ENCODE measurements at places on chromosomes 12 and 14. TPM values are rescaled to one million over a fixed set of nuclear protein-coding genes. Genes with fewer than 3 reads are reported as not detected.

NUMB gene
- 34.5 TPM for total RNA-seq

DNA sequence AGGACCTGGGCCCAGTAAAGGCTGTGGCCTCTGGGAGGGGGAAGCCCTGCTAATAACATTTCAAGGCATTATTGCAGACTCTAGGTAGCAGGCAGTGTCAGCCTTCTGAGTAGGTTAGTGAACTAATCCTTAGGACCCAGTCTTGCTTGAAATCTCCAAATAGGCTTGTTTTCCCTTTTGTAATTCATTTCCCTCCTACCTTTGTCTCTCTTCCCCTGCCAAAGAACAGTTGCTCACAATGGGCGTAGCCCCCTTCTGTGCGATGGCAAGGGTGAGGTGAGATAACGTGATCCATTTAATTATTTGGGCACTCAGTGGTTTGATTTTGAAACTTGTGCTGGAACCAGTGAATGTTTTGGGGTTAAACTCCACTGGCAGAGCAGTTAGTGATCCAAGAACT, 10.9 kb downstream of the PELI2 start:
- DNase-seq, result no peak

- DNase-seq, result no peak
These were observed 1.7 kb upstream of the C12orf56 start for GRCh38 chr12:64392221-64392620.

DNA sequence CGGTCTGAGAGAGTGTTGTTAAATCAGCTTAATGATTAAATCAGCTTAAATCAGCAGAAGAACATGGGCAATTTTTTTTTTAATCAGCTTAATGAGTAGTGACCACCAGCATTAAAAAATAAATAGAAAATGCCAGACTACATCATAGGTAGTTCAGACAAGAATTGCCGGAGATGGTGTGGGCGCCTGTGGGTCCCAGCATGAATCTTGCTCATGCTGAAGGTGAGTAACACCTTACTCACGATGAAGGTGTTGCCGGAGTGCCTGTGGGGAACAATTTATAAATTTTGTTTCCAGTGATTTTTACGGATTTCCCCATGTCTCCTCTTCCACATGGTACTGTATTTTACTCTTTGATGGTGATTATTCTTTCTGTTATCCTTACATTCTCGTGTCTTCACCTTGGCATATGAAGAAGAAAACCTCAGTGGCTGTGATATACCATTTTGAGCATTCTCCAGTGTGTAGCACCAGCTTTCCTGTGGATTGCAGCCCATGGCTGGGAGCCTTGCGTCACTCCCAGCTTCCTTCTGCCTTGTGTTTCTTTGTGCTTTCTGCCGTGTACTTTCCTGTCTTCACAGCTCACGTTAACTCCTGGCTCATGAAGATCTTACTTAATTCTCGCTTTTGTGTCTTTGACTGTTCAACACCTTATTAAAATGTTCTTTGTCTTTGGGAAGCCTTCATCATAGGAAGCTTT, 4.7 kb downstream of the TDRD9 start:
- no peak for DNase-seq
